ENCODE measurements at places on chromosomes 2 and 18.

- DNase-seq: no peak
Measured at GRCh38 chr2:102261467-102262135, 49.8 kb upstream of the IL1RL1 start.

GRCh38 chr2:127630864-127631540 lies 15.0 kb upstream of the GPR17 start:
- no peak for DNase-seq

DNA sequence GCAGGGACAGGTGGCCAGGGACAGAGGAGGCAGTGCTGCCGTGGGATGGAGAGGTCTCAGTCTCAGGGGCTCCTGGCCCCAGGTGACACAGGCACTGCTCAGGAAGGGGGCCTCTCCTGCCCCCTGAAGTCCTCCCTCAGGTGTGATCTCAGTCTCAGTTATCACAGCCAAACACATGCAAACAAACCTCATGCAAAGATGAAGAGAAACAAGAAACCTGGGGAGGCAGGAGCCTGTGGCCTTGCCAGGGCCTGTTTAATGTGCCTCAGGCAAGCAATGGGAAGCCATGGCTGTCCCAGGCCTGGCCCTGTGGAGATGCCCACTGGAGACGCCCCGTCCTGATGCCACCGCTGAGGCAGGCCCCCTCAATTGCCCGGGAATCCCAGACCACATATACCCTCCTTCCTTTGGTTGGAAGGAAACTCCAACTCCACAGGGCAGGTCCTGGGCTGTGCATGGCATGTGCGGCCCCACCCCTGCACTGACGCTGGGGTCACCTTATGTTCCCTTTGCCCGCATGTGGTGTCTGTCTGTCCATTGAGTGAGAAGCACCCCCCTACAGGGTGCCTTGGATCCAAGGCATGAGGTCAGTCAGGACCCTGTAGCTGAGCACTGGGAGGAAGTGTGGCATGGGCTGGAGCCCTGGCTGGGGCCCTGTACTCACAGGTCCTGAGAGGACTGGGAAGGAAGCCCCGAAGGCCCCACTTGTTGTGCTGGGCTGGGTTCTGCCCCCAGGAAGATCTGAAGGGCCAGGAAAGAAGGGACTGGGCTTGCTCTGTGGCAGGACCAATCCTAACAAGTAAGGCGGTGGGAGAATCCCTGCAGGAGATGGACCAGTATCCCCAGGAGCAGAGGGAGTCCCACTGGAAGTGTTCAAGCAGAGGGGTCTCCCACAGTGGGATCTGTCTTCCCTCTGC lies 68.8 kb upstream of the RAB6C start:
- DNase-seq: no peak

- no peak for DNase-seq
Measured at GRCh38 chr2:223404616-223405015, 197.5 kb downstream of the SCG2 start.

- DNase-seq: no peak
Measured at GRCh38 chr2:44275927-44276303, 635 bp downstream of the SLC3A1 start.

GRCh38 chr18:10440884-10441283 lies 13.6 kb upstream of the APCDD1 start:
- no peak for DNase-seq

- DNase-seq: no peak
Measured at GRCh38 chr2:126288362-126288761, 367.6 kb upstream of the GYPC start.

DNA sequence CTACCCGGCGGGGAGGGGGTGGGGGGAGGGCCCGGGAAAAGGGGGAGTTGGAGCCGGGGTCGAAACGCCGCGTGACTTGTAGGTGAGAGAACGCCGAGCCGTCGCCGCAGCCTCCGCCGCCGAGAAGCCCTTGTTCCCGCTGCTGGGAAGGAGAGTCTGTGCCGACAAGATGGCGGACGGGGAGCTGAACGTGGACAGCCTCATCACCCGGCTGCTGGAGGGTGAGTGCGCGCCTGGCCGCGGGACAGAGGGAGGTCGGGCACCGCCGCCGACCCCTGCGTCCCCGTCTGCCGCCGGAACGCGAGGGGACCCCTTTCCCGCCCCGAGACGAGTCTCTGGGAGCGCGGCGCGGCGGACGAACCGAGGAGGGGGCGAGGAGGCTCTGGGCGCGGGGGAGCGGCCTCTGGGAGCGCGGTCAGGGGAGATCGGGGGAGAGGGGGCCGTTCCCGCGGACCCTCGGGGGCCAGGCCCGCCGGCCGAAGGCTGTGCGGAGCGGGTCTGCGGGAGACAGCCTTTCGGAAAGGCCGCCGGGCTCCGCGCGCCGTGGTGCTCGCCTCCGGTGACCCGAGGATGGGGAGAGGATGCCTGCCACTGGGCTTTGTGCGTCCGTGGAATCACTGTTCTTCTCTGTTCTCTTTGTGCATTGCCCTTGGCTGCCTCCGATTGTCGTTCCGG lies 463 bp downstream of the PPP1CB start:
- DNase-seq: peak; percentile 11

DNA sequence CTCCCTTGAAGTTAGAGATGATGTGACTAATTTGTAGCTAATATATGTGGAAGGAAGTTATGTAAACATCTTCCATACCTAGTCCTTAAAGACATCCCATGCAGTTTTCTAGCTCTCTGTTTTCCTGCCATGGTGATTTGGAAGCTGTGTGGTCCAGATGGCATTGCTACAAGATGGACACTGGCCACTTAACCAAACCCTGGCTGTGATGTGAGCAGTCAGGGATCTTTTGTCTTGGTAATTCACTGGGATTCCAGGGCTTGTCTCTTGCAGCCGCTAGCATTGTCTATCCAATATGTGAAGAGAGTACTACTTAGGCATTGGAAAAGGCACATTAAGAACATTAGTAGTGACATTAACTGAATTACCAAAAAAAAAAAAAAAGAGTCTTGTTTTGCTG lies 139.9 kb upstream of the DOCK10 start:
- no peak for DNase-seq

DNA sequence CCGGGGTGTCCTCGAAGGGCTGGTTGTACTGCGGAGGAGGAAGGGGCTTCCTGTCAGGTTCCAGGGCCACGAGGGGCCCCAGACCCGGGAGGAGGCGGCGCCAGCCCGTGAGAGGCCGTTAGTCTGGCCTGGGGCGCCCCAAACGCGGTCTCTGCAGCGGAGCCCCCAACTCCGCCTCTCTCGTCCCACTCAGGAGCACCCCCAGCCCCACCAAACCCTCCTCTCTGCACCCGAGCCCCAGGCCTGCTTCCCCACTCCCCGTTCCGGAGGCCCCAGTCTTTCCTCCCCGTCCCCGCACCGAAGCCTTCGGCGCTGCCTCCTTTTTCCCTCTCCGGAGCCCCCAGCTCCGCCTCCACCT lies 473 bp downstream of the HJURP start:
- no peak for DNase-seq

GRCh38 chr2:75063906-75064305 lies 105.5 kb downstream of the POLE4 start:
- DNase-seq: no peak

GRCh38 chr2:61463769-61464475 lies 7.0 kb downstream of the USP34 start:
- no peak for DNase-seq
